Thoracic aorta (tissue), 2 donors: ENCODE measurements at places on chromosomes 16 and 17.

DNA sequence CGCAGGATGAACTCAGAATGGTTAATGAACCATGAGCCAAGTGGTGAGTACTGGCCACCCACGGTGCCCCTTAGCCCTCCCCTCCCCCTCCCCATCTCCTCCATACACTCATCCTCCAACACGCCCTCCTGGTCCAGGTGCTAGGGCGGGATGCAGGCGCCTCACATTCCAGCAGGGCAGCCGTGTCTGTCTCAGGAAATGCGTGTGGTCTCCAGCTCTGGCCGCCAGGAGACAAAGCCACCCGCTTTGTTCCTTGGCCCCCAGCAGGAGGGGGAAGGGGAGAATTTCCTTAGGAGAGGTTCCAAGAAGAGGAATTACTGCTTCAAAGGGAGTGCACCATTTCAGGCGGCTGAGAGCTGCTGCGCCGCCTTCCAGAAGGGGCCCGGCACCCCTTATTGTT is 29.7 kb upstream of the RMI2 start:
- H3K36me3 ChIP-seq, result no peaks in the 10 kb centered on the region
- H3K4me3 ChIP-seq, result no peak overlapping the region
- no peaks in the 10 kb centered on the region for H3K27me3 ChIP-seq
- no peak for DNase-seq
- no peak overlapping the region for H3K27ac ChIP-seq

GRCh38 chr16:775236-775796 is 12.9 kb downstream of the RPUSD1 start:
- H3K27ac ChIP-seq, result no peak overlapping the region
- DNase-seq, result no peak
- H3K36me3 ChIP-seq, result no peaks in the 10 kb centered on the region

- H3K27ac ChIP-seq, result no peak overlapping the region
- no peak overlapping the region for H3K4me3 ChIP-seq
- no peaks in the 10 kb centered on the region for H3K36me3 ChIP-seq
Measured at GRCh38 chr16:79725051-79725450, 124.5 kb upstream of the MAF start.

DNA sequence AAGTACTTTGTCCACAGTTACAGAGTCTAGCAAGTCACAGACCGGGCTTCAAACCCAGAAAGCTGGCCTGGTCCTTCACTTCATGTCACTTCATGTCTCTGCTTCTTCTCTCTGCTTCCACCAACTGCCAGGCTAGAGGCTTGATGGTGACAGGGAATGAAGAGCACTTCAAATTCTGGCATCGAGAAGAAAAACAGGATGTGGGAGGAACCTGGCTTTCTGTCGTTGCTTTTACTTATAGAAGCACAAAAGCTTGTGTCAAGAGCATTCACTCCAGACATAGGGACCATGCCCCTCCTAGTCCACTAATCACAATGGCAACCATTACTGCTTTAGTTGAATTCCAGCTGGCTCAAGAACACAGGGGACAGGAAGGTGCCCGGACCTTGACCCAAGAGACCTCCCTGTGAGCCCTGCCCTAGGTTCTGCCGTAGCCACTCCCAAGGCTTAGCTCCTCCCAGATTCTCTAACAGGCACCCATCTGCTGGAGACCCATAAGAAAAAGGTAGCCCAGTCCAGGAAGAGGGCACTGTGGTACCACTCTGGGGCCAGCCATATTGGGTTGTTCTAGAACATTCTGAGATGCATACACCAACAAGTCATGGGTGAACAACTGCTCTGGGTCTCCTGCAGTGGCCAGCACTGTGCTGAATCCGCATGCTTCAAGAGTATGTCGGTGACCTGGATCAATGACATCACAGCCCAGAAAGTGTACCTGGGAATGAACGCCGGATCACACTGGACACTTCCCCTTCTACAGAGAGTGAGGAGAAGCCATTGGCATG is 181.8 kb downstream of the C16orf95 start:
- H3K4me1 ChIP-seq, result peaks cover 30% of the 10 kb centered on the region
- H3K27me3 ChIP-seq, result no peaks in the 10 kb centered on the region
- DNase-seq, result no peak
- no peak overlapping the region for H3K4me3 ChIP-seq
- no peak overlapping the region for H3K27ac ChIP-seq

GRCh38 chr17:63700528-63701455 is 867 bp upstream of the LIMD2 start:
- peak overlapping the region; percentile 78 for H3K4me3 ChIP-seq
- peak overlapping the region; percentile 83 for H3K27ac ChIP-seq
- peaks cover 11% of the 10 kb centered on the region for H3K4me1 ChIP-seq
- peak; percentile 60 for DNase-seq

DNA sequence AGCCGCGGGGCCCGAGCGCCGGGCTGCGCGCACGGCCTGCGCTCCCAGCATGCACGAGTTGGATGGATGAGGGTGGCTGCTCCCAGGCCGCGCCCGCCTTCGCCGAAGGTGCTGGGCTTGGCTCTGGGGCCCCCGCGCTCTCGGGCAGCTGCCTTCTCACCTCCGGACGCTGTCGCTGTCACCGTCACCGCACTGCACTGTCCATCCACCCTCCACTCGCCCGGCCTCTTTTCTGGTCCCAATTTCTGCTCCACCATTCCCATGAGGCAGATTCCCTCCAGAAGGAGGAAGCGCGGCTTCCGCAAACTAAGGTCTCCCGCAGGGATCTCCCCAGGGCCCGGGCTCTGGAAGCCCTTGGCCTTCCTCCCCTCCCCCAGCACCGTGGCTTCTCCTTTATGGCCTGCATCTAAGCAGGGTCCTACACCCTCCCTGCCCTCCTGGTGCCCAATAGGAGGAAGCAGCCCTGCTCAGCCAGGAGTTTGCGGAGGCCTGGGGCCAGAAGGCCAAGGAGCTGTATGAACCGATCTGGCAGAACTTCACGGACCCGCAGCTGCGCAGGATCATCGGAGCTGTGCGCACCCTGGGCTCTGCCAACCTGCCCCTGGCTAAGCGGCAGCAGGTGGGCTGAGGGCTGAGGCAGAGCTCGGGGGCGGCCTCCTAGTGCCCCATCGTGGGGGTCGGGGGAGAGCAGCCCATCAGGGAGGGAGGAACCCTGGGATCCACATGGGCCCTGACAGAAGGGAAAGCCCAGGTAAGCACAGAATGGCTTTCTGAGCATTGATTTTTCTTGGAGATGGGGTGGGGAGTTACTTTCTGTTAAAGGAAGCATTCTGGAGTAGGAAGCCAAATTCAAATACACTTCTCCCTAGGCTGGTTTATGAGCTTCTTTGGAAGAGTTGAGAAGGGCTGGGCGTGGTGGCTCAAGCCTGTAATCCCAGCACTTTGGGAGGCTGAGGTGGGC is 899 bp downstream of the ACE start:
- no peak for DNase-seq
- peak overlapping the region; percentile 11 for H3K27ac ChIP-seq
- H3K4me1 ChIP-seq, result peaks cover 10% of the 10 kb centered on the region
- no peaks in the 10 kb centered on the region for H3K36me3 ChIP-seq
- H3K4me3 ChIP-seq, result peak overlapping the region; percentile 72

GRCh38 chr17:36665417-36665816 is 64.0 kb downstream of the MRM1 start:
- no peak for DNase-seq
- no peaks in the 10 kb centered on the region for H3K4me1 ChIP-seq
- no peaks in the 10 kb centered on the region for H3K36me3 ChIP-seq
- H3K27ac ChIP-seq, result no peak overlapping the region
- H3K27me3 ChIP-seq, result no peaks in the 10 kb centered on the region

GRCh38 chr16:50320310-50320709 is 48.5 kb downstream of the BRD7 start:
- no peak overlapping the region for H3K27ac ChIP-seq
- no peaks in the 10 kb centered on the region for H3K4me1 ChIP-seq
- H3K27me3 ChIP-seq, result no peaks in the 10 kb centered on the region

DNA sequence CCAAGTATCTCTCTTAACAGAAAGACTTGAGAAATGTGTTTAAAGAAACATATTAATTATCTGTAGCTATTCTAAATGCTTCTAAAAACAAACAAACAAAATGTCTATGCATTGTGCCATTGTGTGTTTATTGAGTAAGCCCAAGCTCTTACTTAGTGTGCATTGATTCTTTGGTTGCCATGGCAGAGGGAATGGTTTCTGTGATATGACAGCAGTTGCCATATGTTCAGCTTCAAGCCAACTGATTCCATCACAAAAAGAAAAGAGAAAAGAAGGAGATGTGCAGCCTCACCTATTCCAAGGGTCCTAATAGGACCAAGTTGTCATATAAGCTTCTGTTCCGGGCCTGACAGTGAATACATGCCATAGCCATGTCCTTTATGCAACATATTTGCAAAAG is 457.5 kb downstream of the TOX3 start:
- no peak overlapping the region for H3K4me3 ChIP-seq
- H3K27me3 ChIP-seq, result no peaks in the 10 kb centered on the region
- no peak overlapping the region for H3K27ac ChIP-seq
- no peak for DNase-seq
- no peaks in the 10 kb centered on the region for H3K36me3 ChIP-seq

DNA sequence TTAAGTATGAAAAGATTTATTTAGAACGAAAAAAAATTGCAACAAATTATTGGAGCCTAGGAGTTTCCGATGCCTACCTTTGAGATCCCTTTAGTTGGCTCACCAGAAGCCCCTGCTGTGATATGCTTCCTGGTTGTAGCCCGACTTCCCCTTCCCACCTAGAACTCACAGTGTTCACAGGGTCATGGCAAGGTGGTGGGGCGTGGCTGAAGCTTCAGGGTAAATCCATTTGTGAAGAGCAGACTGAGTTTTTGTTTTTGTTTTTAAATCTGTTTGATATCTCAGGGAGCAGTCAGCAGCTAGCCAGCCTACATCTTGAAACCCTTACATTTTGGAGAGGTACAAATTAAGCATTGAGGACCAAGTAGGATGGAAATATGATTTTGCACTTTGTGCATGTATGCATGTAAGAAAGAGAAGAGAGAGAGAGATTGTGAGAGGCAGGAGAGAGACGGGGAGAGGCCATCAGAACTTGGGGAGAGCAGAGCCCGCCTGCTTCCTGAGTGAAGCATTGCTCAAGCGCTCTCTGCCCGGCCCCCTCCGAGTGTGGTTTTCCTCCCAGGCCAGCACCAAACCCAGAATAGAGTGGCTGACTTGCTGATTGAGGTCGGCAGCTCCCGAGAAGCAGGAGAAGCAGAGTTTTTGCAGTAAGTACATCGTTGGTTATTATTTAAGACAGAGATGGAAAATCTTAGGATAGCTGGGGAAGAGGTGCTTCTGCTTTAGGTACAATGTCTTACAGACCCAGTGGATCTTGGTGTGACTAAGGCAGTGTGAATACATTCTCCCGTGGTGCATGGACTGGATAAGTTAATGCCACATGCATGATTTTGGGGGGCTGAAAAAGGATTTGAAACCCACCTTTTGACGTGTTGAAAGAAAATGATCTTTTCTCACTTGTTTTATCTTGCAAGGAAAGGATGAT is 64.2 kb downstream of the SPECC1 start:
- peak overlapping the region; percentile 59 for H3K4me3 ChIP-seq
- no peaks in the 10 kb centered on the region for H3K36me3 ChIP-seq
- no peaks in the 10 kb centered on the region for H3K27me3 ChIP-seq
- H3K27ac ChIP-seq, result peak overlapping the region; percentile 70
- DNase-seq, result no peak
- H3K4me1 ChIP-seq, result peaks cover 36% of the 10 kb centered on the region

DNA sequence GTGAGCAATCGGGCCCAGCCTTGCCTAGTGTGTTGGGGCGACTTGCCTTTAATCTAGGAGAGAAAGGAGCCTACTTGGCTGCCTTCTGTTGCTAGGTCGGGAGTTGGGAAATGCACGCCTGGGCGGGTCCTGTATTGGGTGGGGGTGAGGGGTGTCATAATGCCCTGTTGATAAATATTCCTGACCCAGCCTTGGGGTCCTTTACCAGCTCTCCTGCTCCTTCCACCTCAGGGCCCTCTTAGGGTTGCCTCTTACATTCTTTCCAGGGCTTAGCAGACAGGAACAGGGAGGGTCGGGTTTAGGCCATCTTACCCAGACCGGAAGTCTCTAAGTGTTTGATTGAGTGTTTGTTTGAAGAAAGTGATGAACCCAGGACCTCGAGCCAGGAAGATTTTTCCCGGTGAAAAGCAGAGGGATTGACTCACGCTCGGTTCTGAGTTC is 112.9 kb downstream of the SEC14L1 start:
- no peak for DNase-seq
- H3K4me3 ChIP-seq, result no peak overlapping the region
- H3K27me3 ChIP-seq, result no peaks in the 10 kb centered on the region
- no peak overlapping the region for H3K27ac ChIP-seq

DNA sequence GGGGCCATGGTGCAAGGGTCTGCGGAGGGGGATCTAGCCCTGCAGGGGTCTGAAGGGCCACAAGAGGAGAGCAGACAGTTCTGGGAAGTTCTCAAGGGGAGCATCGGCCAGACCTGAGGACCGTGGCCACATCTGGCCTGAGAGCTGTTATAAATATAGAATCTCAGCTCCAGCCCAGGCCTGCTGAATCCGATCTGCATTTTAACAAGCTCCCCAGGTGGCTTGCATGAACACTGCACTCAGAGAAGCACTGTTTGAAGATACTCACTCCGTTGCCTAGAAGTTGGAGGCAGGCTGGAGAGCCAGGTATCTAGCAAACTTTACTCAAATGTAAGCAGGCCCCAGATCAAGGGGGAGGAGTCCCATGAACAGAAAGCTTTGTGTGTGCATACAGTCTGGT is 61.3 kb downstream of the NKD1 start:
- H3K27ac ChIP-seq, result peak overlapping the region; percentile 5
- peaks cover 79% of the 10 kb centered on the region for H3K4me1 ChIP-seq
- DNase-seq, result no peak

GRCh38 chr17:72125742-72126141 is 4.9 kb downstream of the SOX9 start:
- no peaks in the 10 kb centered on the region for H3K36me3 ChIP-seq
- H3K4me1 ChIP-seq, result peaks cover 22% of the 10 kb centered on the region
- no peak for DNase-seq
- no peak overlapping the region for H3K27ac ChIP-seq

- no peaks in the 10 kb centered on the region for H3K27me3 ChIP-seq
- H3K27ac ChIP-seq, result no peak overlapping the region
Measured at GRCh38 chr17:82055965-82056728, 4.4 kb downstream of the GPS1 start.

DNA sequence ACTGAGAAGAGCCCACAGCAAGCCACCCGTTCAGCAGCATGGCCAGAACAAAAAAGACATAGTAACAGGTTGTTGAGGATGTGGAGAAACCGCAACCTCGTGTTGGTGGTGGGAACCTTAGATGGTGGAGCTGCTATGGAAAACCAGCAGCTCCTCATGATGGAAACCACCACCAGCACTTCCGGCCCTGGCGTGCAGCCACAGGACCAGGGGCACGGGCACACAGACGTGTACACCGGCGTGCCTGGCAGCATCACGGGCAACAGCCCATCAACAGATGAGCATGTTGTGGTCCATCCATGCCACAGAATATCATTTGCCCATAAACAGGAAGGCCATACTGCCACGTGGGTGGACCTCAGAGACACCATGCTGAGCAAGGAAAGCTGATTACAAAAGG is 11.9 kb downstream of the CTU2 start:
- no peaks in the 10 kb centered on the region for H3K4me1 ChIP-seq
- H3K27me3 ChIP-seq, result no peaks in the 10 kb centered on the region
- H3K4me3 ChIP-seq, result no peak overlapping the region
- no peak overlapping the region for H3K27ac ChIP-seq

GRCh38 chr16:21117567-21117966 is 33.1 kb downstream of the DNAH3 start:
- DNase-seq, result no peak
- no peak overlapping the region for H3K27ac ChIP-seq
- H3K4me3 ChIP-seq, result no peak overlapping the region
- no peaks in the 10 kb centered on the region for H3K27me3 ChIP-seq

- no peaks in the 10 kb centered on the region for H3K36me3 ChIP-seq
- H3K4me3 ChIP-seq, result no peak overlapping the region
- no peak overlapping the region for H3K27ac ChIP-seq
- H3K27me3 ChIP-seq, result no peaks in the 10 kb centered on the region
Measured at GRCh38 chr16:73874324-73874723, 422.3 kb upstream of the PSMD7 start.

- H3K36me3 ChIP-seq, result peaks cover 3% of the 10 kb centered on the region
- peaks cover 16% of the 10 kb centered on the region for H3K4me1 ChIP-seq
- no peak overlapping the region for H3K27ac ChIP-seq
- H3K4me3 ChIP-seq, result peak overlapping the region; percentile 13
Measured at GRCh38 chr17:44749980-44750318, 8.8 kb upstream of the ADAM11 start.
